ENCODE measurements at places on chromosomes 1 and 21. TPM values are rescaled to one million over a fixed set of nuclear protein-coding genes. Genes with fewer than 3 reads are reported as not detected.

LRRC52 gene
- total RNA-seq: not detected

LRRIQ3 gene
- 1.1 TPM for total RNA-seq

ZNHIT6 gene
- 12.2 TPM for total RNA-seq

RBP7 gene
- not detected for total RNA-seq

CLCNKB gene
- total RNA-seq: 0.14 TPM

SWT1 gene
- total RNA-seq: 4.5 TPM

DPT gene
- 0.18 TPM for total RNA-seq

AMPD1 gene
- total RNA-seq: not detected
